Stimulated activated CD8-positive, alpha-beta memory T cell treated with anti-CD3 and anti-CD28 coated beads, Interleukin-7, amount 100 ng/mL, for 24 hours (primary cell): ENCODE measurements at places on chromosomes 6 and 20.

GRCh38 chr6:25960734-25961133 is 1.9 kb upstream of the TRIM38 start:
- no peak for DNase-seq

DNA sequence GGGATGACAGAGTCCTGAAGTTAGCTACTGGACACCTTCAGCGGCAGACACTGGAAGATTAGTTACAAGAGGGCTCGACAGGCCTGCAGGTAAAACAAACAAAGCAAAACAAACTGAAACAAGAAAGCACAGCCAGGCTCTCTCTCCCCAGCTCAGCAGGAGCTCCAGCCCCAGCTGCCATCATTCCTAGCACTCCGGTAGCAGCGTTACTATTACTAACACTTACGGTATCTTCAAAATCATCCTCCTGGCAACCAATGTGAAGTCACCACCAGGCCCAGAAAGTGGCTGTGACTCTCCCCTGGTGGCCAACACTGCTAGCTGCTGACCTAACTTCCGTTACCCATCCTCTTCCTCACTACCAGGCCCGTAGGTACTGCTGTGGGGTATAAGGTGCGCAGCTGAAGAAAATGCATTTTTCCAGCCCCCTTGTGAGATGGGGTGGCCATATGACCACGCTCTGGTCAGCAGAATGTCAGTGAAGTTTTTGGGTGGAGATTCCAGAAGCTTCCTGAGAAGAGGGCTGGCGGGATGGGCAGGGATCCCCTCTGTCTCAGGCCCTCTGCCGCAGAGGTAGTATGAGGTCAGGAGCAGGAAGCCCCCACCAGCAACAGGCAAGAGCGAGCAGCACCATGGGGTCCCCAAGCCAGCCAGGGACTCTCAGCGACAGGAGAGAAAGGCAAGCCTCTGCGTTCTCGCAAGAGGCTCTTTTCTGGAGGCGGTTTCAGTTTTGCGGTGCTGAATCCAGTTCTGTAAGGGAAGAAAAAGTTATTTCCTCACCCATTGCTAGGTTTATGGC is 37.4 kb upstream of the TBXT start:
- no peak for DNase-seq

DNA sequence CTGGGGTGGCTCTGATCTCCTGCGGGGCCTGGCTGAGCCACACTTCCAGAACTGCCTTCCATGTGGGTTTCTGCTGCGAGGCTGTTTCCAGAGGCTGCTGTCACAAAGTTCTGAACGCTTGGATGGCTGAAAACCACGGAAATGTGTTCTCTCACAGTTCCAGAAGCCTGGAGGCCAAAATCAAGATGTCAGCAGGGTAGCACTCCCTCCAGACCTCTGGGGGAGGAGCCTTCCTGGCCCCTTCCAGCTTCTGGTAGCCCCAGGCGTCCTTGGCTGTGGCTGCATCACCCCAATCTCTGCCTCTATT is 23.7 kb upstream of the BMP7 start:
- DNase-seq, result no peak

DNA sequence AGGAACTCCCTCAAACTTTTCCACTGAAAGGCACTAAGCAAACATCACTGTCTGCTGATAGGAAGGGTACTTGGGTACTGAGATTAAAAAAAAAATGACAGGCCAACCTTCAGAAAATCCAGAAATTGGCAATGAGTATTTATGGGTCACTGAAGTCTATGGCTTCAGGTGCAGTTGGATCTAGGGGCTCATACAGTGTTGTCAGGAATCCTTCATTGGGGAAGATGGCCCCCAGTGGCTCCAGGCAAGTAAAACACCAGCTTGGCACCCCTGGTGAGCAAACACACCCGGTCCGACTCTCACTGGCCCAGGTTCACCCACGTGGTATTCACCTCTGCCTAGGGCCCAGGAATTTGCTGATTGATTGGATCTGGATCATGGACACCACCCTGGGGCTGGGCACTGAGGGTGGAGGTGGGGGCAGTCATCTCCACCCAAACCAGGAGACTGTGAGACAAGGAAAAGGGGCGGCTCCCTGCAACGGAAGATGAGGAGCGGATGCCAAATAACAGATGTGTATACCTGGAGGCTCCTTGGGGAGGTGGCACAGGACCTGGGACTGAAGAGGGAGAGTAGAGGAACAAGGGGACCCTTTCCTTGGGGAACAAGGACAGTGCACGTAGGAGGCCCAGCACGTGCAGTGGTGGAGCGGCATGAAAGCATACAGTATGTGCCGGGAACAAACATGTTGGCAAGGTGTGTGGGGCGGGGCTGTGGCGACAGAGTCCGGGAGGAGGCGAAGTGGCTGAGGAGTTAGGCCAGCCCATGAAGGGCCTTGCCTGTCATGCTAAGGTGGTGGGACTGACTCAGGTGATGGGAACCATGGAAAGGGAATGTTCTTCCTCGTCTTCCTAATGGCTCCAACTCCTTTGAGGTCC is 4.7 kb downstream of the SLC2A10 start:
- no peak for DNase-seq

GRCh38 chr6:153767127-153767526 is 271.9 kb upstream of the OPRM1 start:
- no peak for DNase-seq

GRCh38 chr6:49528571-49528970 is 21.9 kb upstream of the C6orf141 start:
- no peak for DNase-seq

DNA sequence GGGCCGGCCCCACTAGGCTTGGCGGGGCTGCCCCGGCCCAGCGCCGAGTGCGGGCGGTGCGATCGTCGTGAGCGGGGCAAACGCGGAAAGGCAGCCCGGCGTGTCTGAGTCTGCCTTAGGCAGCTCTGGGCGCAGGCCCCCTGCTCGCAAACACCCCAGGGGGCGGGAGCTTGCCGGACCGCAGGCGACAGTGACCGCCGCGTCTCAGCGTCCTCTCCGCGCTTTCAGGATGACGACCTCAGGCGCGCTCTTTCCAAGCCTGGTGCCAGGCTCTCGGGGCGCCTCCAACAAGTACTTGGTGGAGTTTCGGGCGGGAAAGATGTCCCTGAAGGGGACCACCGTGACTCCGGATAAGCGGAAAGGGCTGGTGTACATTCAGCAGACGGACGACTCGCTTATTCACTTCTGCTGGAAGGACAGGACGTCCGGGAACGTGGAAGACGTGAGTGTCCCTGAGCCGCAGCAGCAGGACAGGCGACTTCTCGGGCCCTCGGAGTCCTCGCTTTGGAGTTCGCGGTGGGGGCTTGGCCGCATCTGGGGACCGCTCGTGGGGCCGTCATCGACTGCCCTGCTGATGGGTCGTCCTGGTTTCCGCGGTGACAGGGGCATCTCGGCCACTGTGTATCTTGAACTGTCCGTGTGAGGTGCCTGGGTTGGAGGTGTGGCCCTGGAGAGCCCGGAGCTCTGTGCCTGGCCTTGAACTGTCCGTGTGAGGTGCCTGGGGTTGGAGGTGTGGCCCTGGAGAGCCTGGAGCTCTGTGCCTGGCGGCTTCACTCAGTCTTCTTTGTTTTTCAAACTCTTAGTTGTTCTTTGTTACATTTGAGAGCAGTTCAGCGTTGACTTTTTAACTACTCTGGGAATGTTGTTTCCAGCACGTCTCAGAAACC is 786 bp downstream of the ADRM1 start:
- no peak for DNase-seq

DNA sequence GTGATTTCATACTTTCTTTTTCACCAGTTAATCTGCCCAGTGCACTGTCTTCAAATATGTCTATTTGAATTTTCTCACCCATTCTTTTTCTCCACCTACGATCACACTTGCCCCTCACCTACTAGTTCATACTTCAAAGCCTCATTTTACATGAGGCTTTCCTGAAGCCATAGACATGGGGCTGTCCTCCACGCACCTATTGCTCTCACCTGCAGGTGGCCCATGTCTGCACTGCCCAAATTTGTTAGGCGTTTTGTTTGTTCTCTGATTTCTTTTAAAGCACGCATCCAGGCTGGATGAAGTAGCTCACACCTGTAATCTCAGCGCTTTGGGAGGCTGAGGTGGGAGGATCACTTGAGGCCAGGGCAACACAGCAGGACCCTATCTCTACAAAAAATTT is 106.8 kb upstream of the RIPOR2 start:
- DNase-seq, result no peak

- DNase-seq, result no peak
These were observed 5.2 kb downstream of the RPS12 start for GRCh38 chr6:132819405-132820161.

GRCh38 chr6:36098920-36099647 is 31.2 kb upstream of the MAPK13 start:
- DNase-seq, result no peak

DNA sequence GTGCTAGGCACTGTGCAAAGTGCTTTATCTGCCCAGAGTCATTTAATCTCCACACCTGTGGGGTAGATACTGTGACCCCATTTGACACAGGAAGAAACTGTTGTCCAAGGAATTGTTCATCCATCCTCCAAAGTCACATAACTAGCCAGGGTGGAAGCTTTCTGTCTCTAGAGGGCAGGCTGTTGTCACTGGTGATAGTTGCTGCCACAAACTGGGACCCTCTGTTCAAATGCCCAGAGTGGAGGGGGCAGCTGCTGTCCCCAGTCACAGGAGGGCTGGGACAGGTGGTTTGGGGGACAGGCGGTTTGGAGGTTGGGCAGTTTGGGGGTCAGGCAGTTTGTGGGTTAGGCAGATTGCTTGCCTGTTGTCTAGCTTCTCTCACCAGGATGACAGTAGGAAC is 16.1 kb upstream of the TMEM242 start:
- no peak for DNase-seq

DNA sequence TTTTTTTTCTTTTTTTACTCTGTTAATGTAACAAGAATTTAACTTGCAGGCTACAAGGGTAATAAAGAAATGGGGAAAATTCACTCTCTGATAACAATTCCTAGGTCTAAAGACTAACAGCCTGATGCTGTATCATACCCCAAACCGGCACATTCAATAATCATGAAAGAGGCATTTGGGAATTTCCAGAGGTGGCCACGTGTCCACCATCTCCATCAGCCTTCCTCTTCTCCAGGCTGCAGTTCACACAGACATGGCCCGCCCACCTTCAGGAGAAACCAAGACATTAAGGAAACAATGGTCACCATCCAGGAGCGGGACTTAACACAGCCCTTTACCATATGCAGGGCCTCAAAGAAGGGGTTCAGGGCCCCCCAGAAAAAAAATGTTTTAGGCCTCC is 44.8 kb downstream of the PDE10A start:
- no peak for DNase-seq

GRCh38 chr6:1396952-1397868 is 7.8 kb downstream of the FOXF2 start:
- DNase-seq, result peak; percentile 21

DNA sequence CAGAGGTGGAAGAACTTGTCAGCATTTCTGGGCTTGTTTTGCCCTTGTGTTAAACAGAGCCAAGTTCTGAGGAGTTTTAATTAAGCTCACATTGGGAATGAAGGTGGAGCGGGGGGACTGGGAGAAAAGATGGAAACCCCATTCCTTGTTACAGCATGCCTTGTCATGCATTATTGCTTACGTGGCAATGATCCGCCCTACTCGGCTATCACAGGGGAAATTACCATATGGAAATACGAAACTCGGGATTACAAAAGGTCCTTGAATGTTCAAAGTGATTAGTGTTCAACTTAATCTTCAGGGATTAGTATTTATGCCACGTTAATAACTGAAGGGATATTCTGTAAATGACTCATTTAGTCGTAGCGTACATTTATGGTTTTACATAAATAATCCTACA is 86.4 kb downstream of the MAP3K7 start:
- DNase-seq, result no peak

DNA sequence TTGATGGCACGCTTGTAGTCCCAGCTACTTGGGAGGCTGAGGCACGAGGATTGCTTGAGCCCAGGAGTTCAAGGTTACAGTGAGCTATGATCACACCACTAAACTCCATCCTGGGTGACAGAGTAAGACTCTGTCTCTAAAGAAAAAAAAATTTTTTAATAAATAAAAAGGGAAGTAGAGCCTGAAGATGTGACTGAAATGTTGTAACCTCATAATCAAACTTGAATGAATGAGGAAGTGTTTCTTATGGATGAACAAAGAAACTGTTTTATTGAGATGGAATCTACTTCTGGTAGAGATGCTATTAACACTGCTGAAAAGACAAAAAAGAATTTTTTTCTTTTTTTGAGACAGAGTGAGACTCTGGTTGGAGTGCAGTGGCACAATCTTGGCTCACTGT is 6.7 kb downstream of the MAK start:
- DNase-seq, result no peak

DNA sequence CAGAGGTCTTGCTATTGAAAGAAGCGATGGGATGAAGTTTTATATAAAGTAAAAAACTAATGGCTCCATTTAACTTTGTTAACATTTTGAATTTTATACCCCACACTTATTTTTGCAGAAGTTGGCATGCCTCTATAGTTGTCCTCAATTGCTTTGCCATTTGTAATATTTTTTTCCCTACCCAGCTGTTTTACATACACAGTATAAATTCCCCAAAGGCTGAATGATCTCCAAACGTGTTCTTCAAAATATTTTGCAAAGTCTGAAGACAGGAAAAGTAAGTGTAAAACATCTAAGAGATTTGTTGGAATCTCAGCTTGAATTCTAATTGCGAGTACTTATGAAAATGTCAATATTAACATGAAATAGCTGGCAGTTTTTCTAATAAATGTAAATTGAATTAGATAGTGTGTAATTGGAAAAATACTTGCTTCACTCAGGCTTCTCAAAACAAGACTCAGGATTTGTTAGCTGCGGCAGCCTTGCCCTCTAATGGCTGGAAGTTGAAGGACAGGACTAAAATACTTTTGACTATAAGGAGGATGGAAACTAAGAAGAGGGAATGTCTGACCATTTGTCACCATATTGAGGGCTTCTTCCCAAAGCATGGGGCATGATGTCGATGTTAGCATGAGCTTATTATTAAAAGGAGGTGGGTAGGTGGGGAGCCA is 226.8 kb downstream of the UST start:
- no peak for DNase-seq

GRCh38 chr6:68134796-68135195 is 500.3 kb upstream of the ADGRB3 start:
- no peak for DNase-seq

DNA sequence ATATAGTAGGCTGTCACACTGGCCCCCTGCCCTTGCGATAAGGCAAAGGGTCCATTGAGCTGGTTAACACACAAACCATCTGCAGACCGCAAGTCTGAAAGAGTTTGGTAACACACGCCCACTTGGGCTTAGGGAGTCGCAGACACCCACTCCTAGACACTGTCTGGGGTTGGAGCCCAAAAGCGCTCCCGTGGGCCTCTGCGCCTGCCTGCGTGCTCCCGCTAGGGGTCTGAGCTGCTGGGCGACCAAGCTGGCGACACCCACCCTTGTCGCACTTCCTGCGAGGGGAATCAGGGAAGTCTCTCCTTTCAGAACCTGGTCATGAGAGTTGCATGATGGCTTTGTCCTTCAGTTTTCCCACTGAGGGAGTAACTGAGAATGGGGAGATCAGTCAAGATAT is 653.0 kb downstream of the HTR1B start:
- no peak for DNase-seq

GRCh38 chr6:120122401-120122800 is 772.8 kb upstream of the MAN1A1 start:
- no peak for DNase-seq

- no peak for DNase-seq
These were observed 53.2 kb upstream of the BMP2 start for GRCh38 chr20:6714279-6714711.
